ENCODE measurements at places on chromosomes 4 and X.
A peak's percentile ranks its signal among the peaks of the same experiment; 100 is the strongest.

DNA sequence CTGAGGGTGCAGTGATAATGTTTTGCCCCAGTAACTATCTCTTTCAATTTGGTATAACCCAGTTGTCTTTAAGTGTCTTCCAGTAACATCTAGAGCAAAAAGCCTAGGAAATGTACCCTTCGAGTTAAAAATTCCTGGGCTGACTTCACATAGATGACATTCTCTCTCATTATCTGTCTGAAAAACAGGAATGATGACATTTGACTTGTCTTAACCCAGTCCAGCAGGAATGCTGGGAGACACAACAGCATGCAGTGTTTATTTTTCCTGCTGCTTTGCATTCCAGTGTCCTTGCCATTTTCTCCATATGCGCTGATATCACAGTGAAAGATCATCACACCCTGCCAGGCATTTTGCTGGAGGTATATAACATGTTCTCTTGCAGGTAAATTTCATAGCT is 130.0 kb downstream of the SOWAHB start:
- DNase-seq = peak; percentile 77

DNA sequence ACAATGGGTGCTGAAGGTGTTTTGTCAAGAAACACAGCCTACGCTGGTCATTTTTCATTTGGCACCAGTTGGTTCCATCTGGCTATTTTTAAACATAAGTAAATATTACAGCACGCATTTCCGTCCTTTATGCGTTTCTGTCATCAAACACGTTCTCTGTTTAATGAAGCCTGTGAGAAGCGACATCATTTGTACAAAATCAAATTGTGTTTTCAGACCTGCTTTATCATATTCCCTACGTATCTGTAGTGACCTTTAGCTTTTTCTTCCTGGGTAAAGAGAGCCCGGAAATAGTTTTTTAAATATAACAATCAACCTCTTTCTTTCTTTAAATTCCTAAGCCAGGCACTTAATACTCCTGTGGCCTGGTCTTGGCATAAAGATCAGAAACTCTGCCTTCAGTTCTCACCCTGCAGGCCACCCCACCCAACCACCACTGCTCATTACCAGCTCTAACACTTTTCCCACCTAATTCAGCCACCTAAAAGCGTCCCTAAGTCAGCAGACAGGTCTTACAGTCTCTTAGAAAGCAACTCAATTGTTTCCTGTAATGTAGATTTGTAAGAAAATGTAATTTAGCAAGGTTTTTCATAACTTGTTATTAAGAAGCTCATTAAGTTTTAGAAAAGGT is 30.4 kb downstream of the ACSL1 start:
- peak; percentile 73 for DNase-seq

- DNase-seq = no peak
Measured at GRCh38 chr4:70838204-70838603, 1.5 kb downstream of the GRSF1 start.

GRCh38 chr4:144809056-144809640 is 163.2 kb downstream of the HHIP start:
- DNase-seq = no peak

GRCh38 chr4:176034499-176034898 is 31.1 kb upstream of the WDR17 start:
- peak; percentile 15 for DNase-seq

- DNase-seq = no peak
Measured at GRCh38 chr4:67558493-67558892, at the start of gene STAP1. Gene STAP1 (plus strand): TSS chr4:67558727. CDS start chr4:67558810, 83 bp downstream.

DNA sequence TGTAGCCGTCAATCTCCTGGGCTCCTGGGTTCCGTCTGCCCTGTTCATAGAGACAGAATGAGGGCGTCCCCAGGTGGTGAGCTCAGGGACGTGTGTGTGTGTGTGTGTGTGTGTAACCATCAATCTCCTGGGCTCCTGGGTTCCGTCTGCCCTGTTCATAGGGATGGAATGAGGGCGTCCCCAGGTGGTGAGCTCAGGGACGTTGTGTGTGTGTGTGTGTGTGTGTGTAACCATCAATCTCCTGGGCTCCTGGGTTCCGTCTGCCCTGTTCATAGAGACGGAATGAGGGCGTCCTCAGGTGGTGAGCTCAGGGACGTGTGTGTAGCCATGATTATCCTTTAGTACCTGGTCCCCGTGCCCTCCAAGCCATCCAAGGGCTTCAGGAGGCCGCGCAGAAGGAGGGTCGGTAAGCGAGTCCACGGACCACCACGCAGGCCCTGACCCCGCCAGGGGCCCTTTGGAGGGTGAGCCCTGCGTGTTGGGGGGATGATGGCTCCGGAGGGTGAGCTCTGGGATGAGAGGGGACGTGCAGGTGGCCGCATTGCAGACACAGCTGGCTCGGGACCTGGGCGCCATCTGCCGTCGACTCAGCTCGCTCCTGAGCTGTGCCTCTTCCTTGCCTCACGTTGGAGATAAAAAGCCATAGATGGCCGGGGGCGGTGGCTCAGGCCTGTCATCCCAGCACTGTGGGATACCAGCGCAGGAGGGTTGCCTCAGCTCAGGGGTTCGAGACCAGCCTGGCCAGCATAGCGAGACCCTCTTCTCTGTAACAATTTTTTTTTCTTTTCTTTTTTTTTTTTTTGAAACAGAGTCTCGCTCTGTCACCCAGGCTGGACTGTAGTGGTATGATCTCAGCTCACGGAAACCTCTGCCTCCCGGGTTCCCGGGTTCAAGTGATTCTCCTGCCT is 5.4 kb upstream of the GTPBP6 start:
- peak; percentile 46 for DNase-seq

DNA sequence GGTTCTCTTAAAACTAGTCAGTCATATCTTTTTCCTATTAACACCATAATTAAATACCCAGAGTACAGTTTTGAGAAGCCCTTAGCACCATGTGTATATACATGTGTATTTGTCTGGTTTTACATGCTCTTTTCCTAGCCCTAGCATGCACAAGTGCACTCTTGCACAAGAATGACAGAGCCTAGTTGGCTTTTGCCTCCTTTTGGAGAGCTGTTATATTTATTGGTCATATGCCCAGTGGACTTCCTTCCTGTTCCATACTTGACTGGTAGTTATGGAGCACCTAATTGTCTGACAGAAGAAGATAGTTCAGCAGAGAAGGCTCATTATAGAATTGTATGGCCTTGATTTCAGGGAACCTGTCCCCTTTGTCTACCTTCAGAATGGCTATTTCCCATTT is 155.6 kb downstream of the ARX start:
- no peak for DNase-seq

DNA sequence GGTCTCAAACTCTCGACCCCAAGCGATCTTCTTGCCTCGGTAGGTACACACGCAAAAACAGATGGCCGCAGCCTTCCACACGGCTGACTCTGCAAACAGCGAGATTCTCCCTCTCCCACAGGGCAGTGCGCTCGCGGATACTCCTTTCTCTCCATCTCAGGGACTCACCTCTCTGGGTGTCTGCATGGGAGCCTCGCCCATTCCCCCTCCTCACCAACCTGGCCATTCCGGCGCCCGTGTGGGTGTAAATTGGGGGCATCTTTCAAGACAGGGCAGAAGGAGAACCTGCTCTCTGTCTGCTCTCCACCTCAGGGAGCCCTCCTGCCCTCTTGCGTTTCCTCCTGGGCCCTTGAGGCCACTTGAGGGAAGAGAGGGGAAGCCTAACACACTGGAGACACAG is 4.4 kb downstream of the CTAG2 start:
- DNase-seq = no peak

GRCh38 chr4:188439641-188440311 is 300.5 kb downstream of the TRIML1 start:
- no peak for DNase-seq

- no peak for DNase-seq
Measured at GRCh38 chrX:21885568-21885967, 29.8 kb downstream of the YY2 start.

DNA sequence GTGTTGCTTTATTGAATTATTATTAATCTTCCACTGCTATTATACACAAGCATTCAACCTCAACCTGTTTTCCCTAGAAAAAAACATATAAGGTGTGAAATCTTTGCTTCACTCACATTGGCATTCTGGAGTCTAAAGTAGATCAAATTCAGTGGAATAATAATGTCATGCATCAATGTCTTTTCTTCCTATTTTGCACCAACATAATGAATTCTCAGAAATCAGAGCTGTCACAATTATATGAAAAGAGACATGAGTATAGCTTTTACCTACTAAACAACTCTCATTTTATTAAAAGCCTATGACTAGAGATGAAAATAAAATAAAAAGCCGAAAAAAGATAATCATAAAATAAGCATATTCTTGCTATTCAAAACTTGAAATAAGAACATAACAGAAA is 96.3 kb upstream of the QRFPR start:
- no peak for DNase-seq

DNA sequence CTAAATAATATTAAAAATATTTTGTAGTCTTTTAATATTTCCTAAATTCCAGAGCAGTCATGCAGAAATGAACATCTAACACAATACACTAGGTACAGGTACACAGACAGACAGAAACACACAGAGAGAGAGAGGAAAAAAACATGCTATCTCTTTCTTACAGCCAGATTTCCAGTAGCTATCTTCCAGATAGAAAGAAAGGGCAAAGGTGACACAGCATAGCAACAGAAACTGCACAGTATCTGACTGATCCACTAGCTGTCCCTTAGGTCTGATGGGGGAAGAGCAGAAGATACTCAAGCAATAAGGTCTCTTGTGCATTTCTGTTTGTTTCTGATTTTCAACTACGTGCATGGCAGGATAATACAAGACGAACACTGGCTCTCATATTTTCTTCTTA is 7.8 kb downstream of the FBXW7 start:
- no peak for DNase-seq

DNA sequence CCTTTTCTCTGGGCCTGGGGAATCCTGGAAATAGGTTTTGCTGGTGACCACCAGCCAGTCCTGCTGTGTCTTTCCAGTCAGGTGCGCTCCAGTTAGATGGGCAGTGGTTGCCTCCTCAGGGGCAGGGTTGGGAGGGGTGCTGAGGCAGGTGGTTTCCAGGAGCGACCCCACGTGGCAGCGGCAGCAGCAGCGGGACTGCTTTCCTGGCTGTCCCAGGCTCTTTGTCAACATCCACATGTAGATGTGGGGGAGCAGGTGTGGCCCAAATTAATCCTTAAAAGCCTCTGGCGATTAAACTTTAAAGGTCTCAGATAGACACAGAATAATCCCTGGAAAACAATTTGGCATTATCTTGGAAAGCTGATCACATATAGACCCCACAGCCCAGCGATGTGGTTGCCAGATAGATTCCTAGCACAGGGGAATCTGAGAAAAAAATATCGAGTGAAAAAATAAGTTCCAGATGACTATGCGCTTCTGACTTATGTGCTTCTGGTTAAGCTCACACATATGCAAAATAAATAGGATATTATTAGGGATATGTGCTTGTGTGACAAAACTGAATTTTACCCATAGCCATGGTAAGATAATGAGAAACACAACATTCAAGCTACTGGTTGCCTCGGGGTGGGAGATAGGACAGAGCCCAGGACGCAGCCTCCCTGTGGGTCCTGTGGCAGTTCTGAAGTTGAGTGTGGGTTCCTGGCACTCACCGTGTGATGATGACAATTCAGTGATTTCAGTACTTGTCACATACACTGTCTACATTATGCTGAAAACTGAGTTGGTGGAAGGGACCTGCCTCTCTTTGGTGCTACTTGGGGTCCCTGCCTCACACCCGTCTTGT is 336.4 kb downstream of the ARHGAP10 start:
- no peak for DNase-seq

All from LNCaP clone FGC (cell line).